Sciatic nerve (tissue), 2 donors: ENCODE measurements at places on chromosomes 7 and 10. TPM values are rescaled to one million over a fixed set of nuclear protein-coding genes. Genes with fewer than 3 reads are reported as not detected.

Gene ZNF37A
- total RNA-seq, result 32.8 TPM

Gene SFRP4
- 261 TPM for total RNA-seq

Gene ANKMY2
- total RNA-seq, result 29.5 TPM

Gene PON1
- total RNA-seq, result not detected

Gene TFEC
- 10.3 TPM for total RNA-seq

Gene FAM171A1
- total RNA-seq, result 32.6 TPM

Gene PRSS37
- not detected for total RNA-seq

Gene STEAP1
- 17.1 TPM for total RNA-seq

Gene FXYD4
- total RNA-seq, result not detected

Gene PRLHR
- not detected for total RNA-seq

Gene SP8
- not detected for total RNA-seq

Gene GRID2IP
- 0.18 TPM for total RNA-seq

Gene MEOX2
- 142 TPM for total RNA-seq

Gene KIF11
- 0.89 TPM for total RNA-seq

Gene TFR2
- 1.2 TPM for total RNA-seq

Gene LIPN
- 0.31 TPM for total RNA-seq

Gene ADRA2A
- total RNA-seq, result 11.4 TPM

Gene NPSR1
- not detected for total RNA-seq

Gene PCGF5
- total RNA-seq, result 54.2 TPM

Gene ZCCHC24
- 150 TPM for total RNA-seq

Gene KLF14
- 1.1 TPM for total RNA-seq

Gene TRIM24
- 14.8 TPM for total RNA-seq

Gene DRGX
- not detected for total RNA-seq

Gene STAG3
- 11.0 TPM for total RNA-seq

Gene PARP12
- total RNA-seq, result 41.8 TPM

Gene MRPS17
- total RNA-seq, result 8.1 TPM

Gene CPVL
- total RNA-seq, result 21.5 TPM

Gene FAM237B
- not detected for total RNA-seq

Gene ZP3
- 1.7 TPM for total RNA-seq

Gene ITGA8
- total RNA-seq, result 4.5 TPM

Gene MGAM2
- total RNA-seq, result 2.9 TPM
